HT1080 (cell line): ENCODE measurements at places on chromosomes 16 and 17. TPM values are rescaled to one million over a fixed set of nuclear protein-coding genes. Genes with fewer than 3 reads are reported as not detected.

GRCh38 chr16:88854306-88855111 is 2.2 kb downstream of the GALNS start:
- no peak for DNase-seq

CA7 gene
- not detected in 2 replicates for total RNA-seq

DNA sequence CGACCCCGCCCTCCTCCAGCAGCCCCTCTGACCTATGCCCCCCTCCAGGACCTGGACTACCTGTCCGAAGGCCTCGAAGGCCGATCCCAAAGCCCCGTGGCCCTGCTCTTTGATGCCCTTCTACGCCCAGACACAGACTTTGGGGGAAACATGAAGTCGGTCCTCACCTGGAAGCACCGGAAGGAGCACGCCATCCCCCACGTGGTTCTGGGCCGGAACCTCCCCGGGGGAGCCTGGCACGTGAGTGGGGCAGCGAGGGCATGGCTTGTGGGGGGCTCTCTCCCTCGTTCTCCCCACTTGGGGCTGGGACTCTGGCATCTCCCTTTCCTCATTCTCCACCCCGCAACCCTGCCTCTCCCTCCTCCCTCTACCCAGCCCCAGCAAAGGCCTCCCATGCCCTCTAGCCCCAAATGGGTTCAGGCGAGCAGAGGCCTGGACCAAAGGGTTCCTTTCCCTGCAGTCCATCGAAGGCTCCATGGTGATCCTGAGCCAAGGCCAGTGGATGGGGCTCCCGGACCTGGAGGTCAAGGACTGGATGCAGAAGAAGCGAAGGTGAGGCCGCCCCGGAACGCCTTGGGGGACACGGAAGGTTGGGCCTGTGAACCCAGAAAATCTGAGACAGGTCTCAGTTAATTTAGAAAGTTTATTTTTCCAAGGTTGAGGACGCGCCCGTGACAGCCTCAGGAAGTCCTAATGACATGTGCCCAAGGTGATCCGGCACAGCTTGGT is 7.4 kb upstream of the NECAB2 start:
- no peak for DNase-seq

GRCh38 chr16:86281421-86281820 is 228.9 kb upstream of the FOXF1 start:
- no peak for DNase-seq

DNA sequence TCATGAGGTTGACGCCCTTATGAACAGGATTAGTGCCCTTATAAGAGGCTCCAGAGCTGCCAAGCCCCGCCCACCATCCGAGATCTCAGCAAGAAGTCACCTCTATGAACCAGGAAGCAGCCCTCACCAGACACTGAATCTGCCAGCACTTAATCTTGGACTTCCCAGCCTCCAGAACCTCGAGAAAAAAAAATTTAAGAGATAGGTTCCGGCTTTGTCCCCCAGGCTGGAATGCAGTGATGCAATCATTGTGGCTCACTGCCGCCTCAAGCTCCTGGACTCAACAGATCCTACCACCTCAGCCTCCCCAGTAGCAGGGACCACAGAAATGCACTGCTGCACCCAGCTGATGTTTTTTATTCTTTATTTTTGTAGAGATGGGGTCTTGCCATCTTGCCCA is 22.5 kb upstream of the ADCY9 start:
- DNase-seq: peak; percentile 44

GRCh38 chr17:31738996-31739699 is 119.9 kb downstream of the COPRS start:
- peak; percentile 17 for DNase-seq

DNA sequence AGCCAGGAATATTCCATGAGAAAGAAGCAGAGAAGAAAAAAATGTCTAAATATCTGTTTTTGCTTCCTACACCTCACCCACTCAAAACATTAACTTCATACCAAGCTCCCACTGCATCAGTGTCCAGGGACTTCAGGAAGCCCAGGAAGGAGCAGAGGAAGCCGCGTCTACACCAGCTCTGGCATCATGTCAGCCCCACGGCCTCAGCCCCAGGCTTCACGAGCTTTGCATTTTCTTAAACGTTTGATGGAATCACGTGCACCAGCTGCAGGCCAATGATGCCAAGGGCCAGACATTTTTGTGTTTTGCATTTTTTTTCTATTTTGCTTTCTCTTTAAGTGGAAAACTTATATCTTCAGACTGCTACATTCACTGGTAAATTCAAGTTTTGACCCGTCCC is 48.6 kb downstream of the CDRT4 start:
- no peak for DNase-seq

GRCh38 chr17:76558198-76559095 is 18.6 kb downstream of the PRCD start:
- DNase-seq: no peak

- DNase-seq: no peak
These were observed 182 bp upstream of the SPECC1 start for GRCh38 chr17:20009052-20009301.

DNA sequence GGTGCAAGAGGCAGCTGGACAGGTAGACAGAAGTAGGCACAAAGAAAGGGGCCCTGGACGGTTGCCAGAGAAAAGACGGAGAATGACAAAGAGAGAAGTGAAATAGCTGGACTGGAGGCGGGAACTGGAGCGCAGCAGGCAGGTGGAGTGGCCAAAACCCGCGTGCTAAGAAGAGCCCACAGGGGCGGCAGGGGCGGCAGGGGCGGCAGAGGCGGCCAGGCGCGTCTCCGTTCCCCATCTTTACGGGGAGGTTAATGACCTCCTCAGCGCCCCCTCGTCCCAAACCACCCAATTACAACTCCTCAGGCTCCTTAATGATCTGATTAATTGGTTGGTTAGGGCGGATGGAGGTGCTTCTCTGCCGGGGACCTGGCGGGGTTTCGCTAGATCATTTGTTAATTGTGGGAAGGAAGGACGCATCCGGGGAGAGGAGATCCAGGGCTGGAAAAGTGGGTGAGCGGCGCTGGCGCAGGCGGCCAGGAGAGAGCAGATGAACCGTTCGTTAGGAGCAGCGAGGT is 15.4 kb upstream of the HOXB9 start:
- no peak for DNase-seq

DNA sequence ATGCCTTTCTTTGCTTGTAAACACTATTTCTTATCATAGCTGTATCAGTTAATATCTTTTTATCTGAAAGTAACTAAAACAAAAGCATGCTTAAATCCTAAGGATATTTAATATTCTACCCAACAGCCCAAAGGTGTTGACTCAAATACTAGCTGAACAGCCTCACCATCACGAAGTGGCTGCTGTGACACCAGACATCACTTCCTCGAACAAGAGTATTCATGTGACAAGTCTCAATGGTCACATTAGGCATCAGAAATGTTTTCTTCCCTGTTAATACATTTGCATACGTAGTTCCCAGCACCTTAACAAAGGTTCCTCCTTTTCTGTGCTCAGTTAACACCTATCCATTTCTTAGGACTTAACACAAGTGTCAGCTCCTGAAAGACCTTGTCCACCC is 193.8 kb upstream of the DYNLRB2 start:
- no peak for DNase-seq

GRCh38 chr17:56217921-56218320 is 64.6 kb downstream of the ANKFN1 start:
- DNase-seq: no peak

PHOSPHO1 gene
- 0.47 TPM in 1 of 2 replicates, not detected in the other for total RNA-seq

DNA sequence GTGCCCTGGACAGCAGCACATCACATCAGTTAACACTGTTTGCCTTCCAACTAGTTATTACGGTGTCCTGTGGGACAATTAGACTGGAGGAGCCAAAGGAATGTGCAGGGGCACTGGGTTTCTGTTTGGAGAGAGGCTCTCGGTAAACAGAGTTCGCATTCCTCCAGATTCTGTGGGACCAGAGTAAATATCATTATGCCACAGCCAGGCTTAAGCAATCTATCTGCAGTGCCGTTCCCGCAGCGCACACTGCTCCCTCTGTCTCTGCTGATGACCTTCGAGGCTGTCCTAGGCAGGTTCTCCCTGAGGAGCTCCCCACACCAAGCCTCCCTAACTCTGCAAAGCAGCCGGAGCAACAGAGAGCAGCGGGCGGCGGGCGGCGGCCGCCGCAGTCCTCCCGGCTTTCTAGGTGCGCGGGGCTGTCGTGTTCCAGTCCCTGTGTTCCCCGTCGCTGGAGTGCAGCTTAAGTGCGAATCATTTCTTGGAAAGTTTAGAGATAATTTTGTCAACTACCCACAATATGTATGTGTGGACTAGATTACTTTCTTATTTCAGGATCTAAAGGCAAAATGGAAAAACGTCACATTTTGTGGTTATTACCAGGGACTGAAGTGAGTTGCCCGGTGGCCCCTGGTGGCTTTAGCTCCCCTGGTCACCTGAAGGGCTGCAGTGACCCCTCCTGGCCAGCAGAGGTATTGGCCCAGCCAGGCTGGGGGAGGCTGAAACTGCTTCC is 43.3 kb downstream of the PGS1 start:
- DNase-seq: peak; percentile 67

KCNH6 gene
- total RNA-seq: not detected in 2 replicates

- no peak for DNase-seq
These were observed 142.6 kb upstream of the PLCG2 start for GRCh38 chr16:81636298-81636993.

GRCh38 chr17:71519285-71519684 is 601.5 kb upstream of the SOX9 start:
- peak; percentile 66 for DNase-seq

DNA sequence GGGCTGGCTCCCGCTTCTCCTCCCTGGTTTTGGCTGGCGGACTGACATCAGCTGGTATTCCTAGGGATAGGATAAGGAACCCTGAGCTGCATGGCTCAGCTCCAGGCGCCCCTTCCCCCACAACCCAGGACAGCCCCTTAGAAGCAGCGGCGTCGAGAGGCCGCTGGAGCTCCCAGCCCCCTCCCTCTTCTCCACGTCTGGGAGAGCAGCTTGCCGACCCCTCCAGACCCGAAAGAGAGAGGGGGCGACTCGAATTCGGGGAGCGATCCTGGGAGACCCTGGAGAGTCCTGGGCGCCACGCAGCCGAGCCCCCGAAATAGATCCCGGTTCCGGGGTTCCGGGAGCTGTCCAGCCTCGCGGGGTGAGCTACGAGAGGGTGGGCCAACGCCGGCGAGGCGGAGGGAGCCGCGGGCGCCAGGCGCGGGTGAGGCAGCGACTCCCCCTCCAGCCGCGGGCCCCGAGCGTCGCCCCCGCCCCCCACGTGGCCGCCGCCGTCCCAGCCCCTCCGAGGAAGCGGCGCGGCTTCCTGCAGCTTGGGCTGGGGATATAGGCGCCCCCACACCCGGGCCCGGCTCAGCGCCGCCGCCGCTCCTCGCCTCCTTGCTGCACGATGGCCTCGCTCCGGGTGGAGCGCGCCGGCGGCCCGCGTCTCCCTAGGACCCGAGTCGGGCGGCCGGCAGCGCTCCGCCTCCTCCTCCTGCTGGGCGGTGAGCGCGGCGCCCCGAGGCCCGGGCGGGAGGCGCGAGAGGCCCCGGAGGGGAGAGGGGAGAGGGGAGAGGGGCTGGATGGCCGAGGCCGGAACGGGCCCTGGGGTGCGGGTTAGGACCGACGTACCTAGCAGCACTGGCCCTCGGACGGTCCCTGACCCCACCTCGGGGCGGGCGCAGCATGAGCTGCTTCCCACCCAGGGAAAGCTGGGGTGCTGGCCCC is at the start of gene RAMP2:
RAMP2 (plus strand) TSS at position 576 of the 930 bp plus-strand sequence; CDS start at position 611, 35 bp downstream.
- DNase-seq: no peak

- peak; percentile 75 for DNase-seq
These were observed 10.9 kb downstream of the COG4 start for GRCh38 chr16:70512456-70512855.

DNA sequence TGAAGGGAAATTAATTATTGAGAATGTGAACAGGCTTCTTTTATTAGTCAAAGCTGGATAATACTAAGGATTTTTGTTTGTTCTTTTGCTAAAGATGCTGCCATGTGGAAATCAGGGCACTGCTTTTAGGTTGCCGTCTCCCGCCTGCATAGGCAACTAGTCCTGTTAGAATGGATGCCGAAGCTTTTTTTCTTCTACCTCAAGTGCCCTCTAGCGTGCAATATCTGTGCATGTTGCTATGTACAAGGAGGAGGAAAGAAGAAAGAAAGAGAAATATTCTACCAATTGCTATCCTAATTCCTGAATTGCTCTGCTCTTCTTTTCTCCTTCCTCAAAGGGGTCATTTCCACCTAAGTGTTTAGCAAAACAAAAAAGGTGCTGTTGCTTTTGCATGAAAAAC is 5.2 kb upstream of the CDH8 start:
- DNase-seq: peak; percentile 45

- DNase-seq: no peak
These were observed 142.8 kb downstream of the PRKCA start for GRCh38 chr17:66445229-66445628.

ZNF263 gene
- 38.8 and 39.1 TPM in 2 replicates for total RNA-seq

GRCh38 chr17:45663772-45664171 is 120.3 kb upstream of the CRHR1 start:
- no peak for DNase-seq

DNA sequence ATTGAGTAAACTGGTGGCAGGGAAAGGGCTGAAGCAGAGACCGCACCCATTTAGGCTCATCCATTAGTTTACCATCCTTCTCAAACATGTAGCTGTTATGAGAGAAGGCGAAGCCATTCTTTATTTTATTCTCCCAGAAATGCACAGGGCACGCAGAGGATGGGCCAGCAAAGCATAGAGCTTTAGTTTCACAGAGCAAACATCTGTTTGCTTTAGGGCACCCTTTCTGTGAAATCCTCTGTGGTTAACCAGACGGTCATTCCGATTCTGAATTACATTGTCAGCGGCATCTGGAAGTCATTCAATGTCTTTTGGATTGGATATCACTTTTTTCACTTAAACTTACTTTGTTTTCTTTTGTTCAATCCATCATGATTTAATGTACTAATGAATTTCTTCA is 96.0 kb downstream of the TOX3 start:
- no peak for DNase-seq

DNA sequence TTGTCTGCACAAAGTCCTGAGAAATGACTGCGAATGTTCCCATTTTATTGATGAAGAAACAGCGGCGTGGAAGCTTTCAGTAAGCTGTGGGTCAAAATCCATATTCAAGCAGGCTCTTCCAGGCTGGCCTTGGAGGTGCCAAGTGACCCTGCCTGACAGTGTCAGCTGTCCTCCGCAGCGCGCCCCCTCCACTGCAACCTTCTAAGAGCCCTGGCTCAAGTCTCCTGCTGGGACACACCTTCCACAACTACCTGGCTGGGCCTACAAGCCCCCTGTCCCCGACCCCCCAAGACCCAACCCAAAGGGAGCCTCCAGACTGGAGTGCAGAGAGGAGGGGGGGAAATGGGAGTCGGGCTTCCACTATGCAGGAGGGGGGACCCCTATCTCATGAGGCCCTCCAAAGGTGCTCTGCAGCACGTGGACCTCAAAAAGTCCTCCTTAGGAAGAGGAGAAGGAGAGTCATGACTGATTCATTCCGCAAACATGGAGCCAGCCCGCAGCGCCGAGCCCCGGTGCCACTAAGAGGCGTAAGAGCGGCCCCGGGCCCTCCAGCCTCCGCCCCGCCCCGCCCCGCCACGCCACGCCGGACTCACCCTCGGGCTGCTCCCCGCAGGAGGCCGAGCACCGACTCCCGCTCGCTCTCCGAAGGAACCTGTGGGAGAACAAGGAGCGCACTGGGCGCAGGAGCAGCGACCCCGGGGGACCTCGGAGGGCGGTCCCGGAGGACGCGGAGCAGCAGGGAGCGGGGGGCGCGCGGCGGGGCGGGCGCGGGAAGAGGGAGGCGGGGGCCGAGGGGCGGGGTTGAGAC is 574 bp downstream of the MPP3 start:
- DNase-seq: peak; percentile 72

- no peak for DNase-seq
These were observed 6.6 kb downstream of the PDP2 start for GRCh38 chr16:66886914-66887313.
